Naive thymus-derived CD4-positive, alpha-beta T cell (primary cell): ENCODE measurements at places on chromosomes 4 and X.

GRCh38 chr4:140312100-140312499 is 61.3 kb upstream of the SCOC start:
- no peaks in the 10 kb centered on the region for H3K4me1 ChIP-seq
- DNase-seq, result no peak
- no peaks in the 10 kb centered on the region for H3K36me3 ChIP-seq
- H3K4me3 ChIP-seq, result no peak overlapping the region
- H3K27me3 ChIP-seq, result no peaks in the 10 kb centered on the region

DNA sequence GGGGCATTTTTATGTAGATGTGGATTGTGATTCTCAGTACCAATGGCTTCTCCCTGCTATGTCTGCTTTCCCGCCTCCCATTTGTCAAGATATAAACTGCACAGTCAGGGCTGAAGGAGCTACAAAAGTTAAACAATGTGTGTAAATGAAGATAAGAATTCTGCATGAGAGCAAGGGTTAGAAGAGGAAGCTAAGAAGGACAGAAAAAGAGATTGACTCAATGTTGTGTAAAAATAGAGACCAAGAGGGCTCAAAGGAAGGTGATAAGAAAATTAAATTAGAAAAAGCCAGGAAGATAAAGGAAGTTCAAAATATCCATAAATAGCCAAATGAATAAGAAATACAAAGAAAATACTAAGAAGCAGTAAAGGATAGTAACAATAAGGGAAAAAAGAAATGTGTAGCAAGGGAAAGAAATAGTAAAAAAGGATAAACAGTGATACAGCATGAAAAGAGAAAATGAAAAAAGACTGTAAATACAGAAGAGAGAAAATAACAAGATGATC is 82.5 kb downstream of the AMELX start:
- H3K27ac ChIP-seq, result no peak overlapping the region
- no peaks in the 10 kb centered on the region for H3K27me3 ChIP-seq
- no peak for DNase-seq
- no peaks in the 10 kb centered on the region for H3K36me3 ChIP-seq
- H3K4me1 ChIP-seq, result no peaks in the 10 kb centered on the region

DNA sequence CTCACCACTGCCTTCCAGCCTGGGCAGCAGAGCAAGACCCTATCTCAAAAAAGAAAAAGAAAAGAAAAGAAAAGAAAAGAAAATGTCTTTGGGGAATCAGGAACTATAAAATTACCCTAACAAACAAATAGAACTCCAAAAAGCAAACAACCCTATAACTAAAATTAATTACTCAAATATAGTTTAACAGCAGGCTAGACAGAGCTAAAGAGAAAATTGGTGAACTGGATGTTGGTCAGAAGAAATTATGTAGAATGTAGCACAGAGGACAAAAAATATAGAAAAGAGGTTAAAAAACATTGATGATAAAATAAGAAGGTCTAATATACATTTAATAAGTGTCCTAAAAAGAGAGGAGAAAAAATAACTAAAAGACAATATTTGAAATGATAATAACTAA is 27.8 kb upstream of the WWC2 start:
- no peaks in the 10 kb centered on the region for H3K4me1 ChIP-seq
- no peaks in the 10 kb centered on the region for H3K36me3 ChIP-seq
- no peak overlapping the region for H3K27ac ChIP-seq
- H3K4me3 ChIP-seq, result no peak overlapping the region

DNA sequence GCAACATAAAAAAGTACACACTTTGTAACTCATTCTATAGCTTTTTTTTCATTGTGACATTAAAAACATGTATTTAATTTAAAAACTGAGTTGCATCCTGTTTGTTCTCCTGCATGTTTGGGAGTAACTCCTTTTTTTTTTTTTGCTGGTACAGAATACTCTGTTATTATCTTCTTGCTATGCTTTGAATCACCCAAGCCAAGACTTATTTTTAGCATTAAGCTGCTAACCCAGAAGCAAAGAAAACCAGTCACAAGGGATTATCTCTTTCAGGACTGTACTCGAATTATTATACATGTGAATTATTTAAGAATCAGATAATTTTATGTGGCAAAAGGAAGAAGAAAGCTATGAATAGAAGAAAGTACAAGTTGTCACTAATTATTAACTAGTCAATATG is 194.9 kb downstream of the ADAMTS3 start:
- no peaks in the 10 kb centered on the region for H3K4me1 ChIP-seq
- no peak overlapping the region for H3K27ac ChIP-seq
- no peak overlapping the region for H3K4me3 ChIP-seq
- H3K36me3 ChIP-seq, result no peaks in the 10 kb centered on the region
- no peak for DNase-seq

- H3K27me3 ChIP-seq, result no peaks in the 10 kb centered on the region
- H3K27ac ChIP-seq, result no peak overlapping the region
- H3K4me1 ChIP-seq, result no peaks in the 10 kb centered on the region
- no peaks in the 10 kb centered on the region for H3K36me3 ChIP-seq
These were observed 952.9 kb downstream of the FAT4 start for GRCh38 chr4:126267689-126268088.

DNA sequence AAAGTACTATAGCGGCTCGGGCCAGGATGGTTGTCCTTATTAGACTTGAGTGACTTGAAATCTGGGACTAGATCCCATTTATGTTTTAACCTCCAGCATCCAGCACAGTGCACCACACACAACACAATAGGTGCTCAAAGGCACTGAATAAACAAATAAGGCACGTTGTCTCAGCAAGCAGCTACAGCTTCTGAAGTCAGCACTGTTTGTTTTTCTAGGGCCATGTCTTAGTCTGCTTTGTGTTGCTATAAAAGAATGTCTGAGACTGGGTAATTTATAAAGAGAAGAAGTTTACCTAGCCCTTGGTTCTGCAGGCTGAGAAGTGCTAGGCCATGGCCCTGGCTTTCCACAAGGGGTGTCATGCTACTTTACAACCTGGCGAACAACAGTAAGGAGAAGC is 102.1 kb upstream of the LNX1 start:
- no peak overlapping the region for H3K4me3 ChIP-seq
- H3K36me3 ChIP-seq, result no peaks in the 10 kb centered on the region
- no peak overlapping the region for H3K27ac ChIP-seq
- H3K4me1 ChIP-seq, result no peaks in the 10 kb centered on the region

GRCh38 chr4:15396157-15396800 is 31.6 kb upstream of the C1QTNF7 start:
- H3K4me3 ChIP-seq, result no peak overlapping the region
- no peak overlapping the region for H3K27ac ChIP-seq
- no peaks in the 10 kb centered on the region for H3K36me3 ChIP-seq
- no peak for DNase-seq

- H3K36me3 ChIP-seq, result no peaks in the 10 kb centered on the region
- no peaks in the 10 kb centered on the region for H3K27me3 ChIP-seq
These were observed 498.4 kb downstream of the BCOR start for GRCh38 chrX:39599339-39599738.

DNA sequence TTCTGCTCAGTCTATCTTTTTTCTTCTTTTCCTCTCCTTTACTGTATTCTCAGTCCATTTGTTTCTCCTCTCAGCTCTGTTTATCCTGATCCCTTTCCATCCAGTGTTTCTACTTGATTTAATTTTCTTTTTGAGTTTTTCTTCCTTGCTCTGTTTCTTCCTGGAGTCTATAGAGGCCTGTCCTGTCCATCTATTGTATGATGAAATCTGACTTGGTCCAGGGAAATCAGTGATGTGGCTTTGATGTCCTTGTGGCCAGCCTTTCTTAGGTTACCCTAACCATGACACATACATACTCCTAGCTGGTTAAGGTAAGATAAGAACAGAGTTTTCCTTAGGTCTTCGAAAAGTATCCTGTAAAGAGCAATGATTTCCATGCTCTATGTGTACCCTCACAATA is 89.3 kb upstream of the LNX1 start:
- no peak for DNase-seq
- H3K27ac ChIP-seq, result no peak overlapping the region
- no peak overlapping the region for H3K4me3 ChIP-seq
- H3K4me1 ChIP-seq, result no peaks in the 10 kb centered on the region
